ENCODE measurements at places on chromosomes 5 and 9.

- DNase-seq, result no peak
Measured at GRCh38 chr5:172694061-172694460, 53.0 kb downstream of the NEURL1B start.

DNA sequence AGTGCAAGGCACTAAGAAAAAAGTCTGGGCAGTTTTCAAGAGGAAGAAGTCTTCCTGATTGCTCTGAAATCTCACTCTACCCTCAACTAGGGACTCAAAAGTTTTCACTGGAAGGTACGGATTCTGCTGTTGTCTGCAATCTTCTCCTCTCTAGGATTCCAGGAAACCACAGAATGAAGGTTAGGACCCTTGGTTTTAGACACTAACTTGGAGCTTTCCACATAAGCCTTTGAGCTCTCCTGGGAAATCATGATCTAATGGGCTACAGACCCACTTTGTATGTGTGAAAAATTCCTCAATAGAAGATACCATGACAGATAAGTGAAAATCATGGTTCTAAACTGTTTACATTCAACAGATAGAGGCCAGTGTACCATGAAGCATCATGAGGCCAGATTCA lies 265.1 kb downstream of the PSAT1 start:
- no peak for DNase-seq

DNA sequence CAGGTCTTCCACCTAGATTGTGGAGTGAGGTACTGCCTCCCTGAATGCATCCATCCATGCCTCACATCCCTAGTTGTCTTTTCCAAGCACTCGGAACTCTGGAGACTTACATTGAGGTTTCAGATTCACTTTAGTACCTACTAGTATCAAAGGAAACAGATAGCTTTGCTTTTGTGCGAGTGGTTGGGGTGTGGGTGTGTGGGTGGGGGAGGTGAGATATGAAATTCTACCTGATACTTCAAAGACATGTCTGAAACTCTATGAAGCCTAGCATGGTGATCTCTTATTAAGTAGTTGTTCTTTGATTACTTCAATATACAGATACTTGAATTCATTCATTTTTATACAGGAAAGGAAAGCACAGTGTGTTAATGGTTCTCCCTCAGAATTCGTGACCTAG lies 64.4 kb downstream of the MCCC2 start:
- no peak for DNase-seq

GRCh38 chr9:98860871-98861293 lies 53.4 kb downstream of the GALNT12 start:
- DNase-seq, result no peak

GRCh38 chr9:111833941-111834340 lies 39.2 kb upstream of the SHOC1 start:
- no peak for DNase-seq

- DNase-seq, result no peak
Measured at GRCh38 chr9:98907055-98907454, 36.7 kb upstream of the COL15A1 start.

GRCh38 chr5:136128481-136128880 lies 4.2 kb upstream of the SMAD5 start:
- DNase-seq, result no peak

- DNase-seq, result no peak
Measured at GRCh38 chr9:36208521-36209253, 18.0 kb downstream of the CLTA start.

- DNase-seq, result no peak
Measured at GRCh38 chr9:108443019-108443633, 412.7 kb downstream of the ACTL7B start.

DNA sequence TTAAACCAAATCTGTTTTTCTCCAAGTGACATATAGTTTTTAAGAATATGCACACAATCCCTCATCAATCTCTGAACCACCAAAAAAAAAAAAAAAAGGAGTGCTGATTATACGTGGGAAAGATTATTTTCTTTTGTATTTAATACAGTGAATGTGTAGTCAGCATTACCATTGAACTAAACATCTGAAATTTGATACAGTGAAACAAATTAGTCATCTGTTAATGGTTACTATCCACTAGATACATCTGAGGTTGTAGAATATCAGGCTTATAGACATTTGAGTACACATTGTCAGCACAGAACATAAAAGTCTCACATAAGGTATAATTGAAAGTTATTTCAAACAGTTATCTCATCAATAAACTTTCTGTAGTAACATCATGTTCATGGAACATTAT lies 87.0 kb downstream of the SLF1 start:
- DNase-seq, result no peak

GRCh38 chr5:110757118-110757729 lies 18.4 kb downstream of the SLC25A46 start:
- no peak for DNase-seq

- DNase-seq, result no peak
Measured at GRCh38 chr5:83991566-83992224, 271.0 kb upstream of the HAPLN1 start.

GRCh38 chr9:35686222-35687203 lies 3.2 kb downstream of the TPM2 start:
- no peak for DNase-seq

- DNase-seq, result no peak
Measured at GRCh38 chr5:2164586-2164985, 281.9 kb upstream of the IRX4 start.

- DNase-seq, result no peak
Measured at GRCh38 chr5:30195036-30195435, 998.5 kb upstream of the CDH6 start.

- no peak for DNase-seq
Measured at GRCh38 chr5:66164044-66164790, 20.1 kb downstream of the SREK1 start.

DNA sequence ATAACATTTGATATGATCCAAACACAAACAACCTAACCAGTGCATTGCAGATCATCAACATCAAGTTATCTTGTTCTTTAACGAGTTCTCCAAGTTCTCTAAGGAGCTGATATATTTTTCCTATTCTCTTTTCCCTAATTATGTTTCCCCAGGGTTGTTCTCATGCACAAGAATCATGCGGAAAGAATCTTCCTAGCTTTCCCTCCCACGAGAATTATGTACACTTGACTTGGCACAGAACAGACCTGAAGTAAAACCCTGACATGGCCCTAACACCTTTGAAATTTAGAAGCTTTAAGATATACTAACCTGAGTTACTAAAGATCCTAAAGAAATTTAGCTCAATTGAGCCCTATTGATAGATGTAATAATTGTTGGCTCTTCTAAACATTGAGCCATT lies 110.7 kb upstream of the FST start:
- no peak for DNase-seq

DNA sequence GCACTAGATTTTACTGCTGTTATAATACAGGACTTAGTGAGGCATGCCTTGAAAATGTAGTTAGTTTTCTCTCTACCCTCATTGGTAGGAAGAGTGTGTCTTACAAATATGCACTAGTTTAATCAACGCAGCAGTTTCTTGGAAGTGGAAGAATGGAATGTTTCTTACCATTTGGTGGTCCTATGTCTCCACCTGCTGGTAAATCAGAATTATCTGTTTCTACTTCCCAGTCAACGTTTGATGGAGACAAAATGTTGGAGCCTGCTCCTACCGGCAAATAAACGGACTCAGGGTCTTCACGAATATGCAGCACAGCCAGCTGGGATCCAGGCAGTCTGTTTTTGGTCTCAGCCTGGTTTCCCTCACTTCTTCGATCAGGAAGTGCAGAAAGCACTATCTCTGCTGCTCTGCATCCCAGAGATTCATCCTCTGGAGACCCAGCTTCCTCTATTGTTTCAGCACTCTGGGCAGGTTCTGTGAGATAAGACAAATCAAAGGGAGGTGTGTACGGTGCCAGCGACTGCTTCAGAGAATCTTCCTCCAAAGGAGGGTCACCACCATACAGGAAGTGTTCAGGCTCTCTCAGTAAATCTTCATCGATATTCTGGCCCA lies 59.5 kb upstream of the PCA3 start:
- DNase-seq, result no peak

GRCh38 chr5:154995679-154996078 lies 17.9 kb upstream of the KIF4B start:
- DNase-seq, result no peak

DNA sequence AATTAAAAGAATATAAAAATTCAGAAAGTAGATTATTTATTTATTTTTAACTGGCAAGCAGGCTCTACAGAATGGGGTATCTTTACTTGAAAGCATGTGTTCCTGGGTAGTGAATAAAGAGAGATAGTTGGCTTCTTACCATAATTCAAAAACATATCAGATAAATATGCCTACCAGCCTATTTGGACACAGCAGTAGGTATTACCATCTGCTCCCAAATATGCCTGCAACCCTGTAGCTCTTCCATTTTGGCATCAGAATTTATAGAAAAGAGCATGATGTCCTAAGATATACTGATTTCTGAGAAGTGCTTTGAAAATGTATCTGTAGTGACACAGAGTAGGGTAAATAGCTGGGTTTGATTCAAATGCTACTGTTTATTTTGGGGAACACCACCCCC lies 1300.5 kb upstream of the DMAC1 start:
- no peak for DNase-seq

- DNase-seq, result no peak
Measured at GRCh38 chr9:118595719-118596305, 773.4 kb downstream of the BRINP1 start.

GRCh38 chr5:56406838-56407237 lies 173.7 kb upstream of the ANKRD55 start:
- no peak for DNase-seq

DNA sequence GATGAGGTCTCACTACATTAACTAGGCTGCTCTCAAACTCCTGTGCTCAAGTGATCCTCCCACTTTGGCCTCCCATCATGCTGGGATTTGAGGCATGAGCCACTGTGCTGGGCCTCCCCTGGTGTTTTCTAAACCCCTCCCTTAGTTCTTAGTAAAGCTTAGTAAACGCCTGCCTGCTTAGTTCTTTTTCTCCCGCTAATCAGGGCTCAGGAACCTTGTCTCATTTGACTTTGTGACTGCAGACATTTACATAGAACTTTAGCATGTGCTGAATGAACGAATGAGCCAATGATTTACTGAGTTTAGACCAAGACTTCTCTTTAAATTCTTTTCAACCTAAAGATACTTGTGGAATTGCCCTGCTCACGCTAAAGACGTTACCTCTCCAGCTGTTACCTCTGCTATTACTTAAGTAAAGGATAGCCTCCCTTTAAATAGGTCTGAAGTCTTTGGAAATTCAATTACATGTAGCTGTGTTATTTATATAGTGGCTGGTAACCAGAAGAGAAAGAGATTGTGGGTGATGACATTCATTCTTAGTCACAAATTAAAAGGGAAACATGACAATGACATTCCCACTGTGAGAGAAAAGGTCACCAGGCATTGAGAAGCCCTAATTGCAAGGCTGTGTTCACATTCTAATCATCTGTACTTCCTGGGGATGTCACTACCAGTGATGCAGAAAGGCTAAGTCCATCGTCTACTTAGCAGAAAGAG lies 18.6 kb upstream of the SUSD1 start:
- DNase-seq, result no peak

DNA sequence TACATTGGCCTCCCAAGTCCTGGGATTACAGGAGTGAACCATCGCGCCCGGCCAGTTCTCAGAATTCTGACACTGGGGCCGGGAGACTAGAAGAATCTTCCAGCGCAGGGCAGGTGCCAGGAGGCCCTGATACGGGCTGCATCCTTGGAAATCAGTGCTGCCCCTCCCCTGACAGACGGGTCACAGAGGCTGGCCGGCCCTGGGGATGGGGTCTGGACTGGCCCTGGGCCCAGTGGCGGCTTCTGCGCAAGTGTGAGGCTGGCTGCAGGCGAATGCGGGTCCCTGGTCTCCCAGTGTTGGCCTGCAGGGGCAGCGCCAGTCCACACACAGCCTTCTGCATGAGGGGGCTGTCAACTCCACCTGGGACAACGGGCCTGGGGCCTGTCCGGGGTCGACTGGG lies 831 bp upstream of the TBC1D9B start:
- DNase-seq, result no peak

DNA sequence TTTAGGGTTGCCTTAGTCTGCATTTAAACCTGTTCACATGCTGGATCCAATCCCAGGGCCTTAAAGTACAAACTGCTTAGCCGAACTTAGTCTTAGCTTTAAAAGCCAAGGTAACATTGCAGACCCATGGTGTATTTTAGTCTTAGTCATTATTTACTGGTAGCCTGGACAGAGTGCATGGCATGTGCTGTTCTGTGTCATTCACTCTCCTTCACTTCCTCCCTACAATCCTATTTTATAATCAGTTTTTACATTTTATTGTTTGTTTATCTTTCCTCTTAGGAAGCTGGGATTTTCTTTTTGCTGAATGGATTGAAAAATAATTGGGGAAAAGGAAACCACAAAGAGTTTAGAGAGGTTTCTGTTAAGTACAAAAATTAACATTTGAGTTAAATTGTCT lies 29.4 kb upstream of the TAL2 start:
- DNase-seq, result no peak

- DNase-seq, result no peak
Measured at GRCh38 chr9:117737721-117738226, 33.6 kb downstream of the TLR4 start.

All from activated T-cell treated with anti-CD3 and anti-CD28 coated beads, Interleukin-2, amount 50 U/mL, for 1 hour (primary cell).